ENCODE measurements at places on chromosomes 2 and 18. TPM values are rescaled to one million over a fixed set of nuclear protein-coding genes. Genes with fewer than 3 reads are reported as not detected.

- H3K27me3 ChIP-seq = no peaks in the 10 kb centered on the region
- no peak for DNase-seq
- H3K27ac ChIP-seq = no peak overlapping the region
- H3K4me3 ChIP-seq = no peak overlapping the region
These were observed 68.0 kb upstream of the CRIM1 start for GRCh38 chr2:36287363-36288275.

GRCh38 chr2:239959059-239959971, 65.8 kb downstream of the NDUFA10 start:
- peak; percentile 47 for DNase-seq
- peaks cover 4% of the 10 kb centered on the region for H3K4me1 ChIP-seq
- H3K27ac ChIP-seq = no peak overlapping the region
- H3K27me3 ChIP-seq = no peaks in the 10 kb centered on the region
- no peaks in the 10 kb centered on the region for H3K36me3 ChIP-seq
- H3K4me3 ChIP-seq = no peak overlapping the region

DNA sequence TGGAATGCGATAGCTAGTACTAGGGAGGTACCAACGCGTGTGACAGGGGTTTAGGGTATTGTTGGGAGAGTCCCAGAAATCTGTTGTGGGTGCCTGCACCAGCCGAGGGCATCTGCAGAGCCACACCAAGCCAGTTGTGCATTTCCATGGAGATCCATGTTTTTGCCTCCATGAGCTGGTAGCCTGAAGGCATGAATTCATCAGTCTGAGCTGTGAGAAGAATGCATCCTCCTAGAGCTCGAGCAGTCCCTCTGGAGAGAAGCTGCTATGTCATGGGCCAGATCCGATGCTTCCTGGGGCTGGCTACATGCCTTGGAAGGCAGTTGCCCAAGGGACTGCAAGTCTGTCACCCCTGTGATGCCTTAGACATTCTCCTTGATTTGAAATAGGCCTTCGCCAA, 57.9 kb downstream of the LIPG start:
- H3K36me3 ChIP-seq = no peaks in the 10 kb centered on the region
- DNase-seq = no peak
- no peaks in the 10 kb centered on the region for H3K27me3 ChIP-seq
- H3K4me3 ChIP-seq = no peak overlapping the region
- no peak overlapping the region for H3K27ac ChIP-seq
- H3K4me1 ChIP-seq = peaks cover 5% of the 10 kb centered on the region

DNA sequence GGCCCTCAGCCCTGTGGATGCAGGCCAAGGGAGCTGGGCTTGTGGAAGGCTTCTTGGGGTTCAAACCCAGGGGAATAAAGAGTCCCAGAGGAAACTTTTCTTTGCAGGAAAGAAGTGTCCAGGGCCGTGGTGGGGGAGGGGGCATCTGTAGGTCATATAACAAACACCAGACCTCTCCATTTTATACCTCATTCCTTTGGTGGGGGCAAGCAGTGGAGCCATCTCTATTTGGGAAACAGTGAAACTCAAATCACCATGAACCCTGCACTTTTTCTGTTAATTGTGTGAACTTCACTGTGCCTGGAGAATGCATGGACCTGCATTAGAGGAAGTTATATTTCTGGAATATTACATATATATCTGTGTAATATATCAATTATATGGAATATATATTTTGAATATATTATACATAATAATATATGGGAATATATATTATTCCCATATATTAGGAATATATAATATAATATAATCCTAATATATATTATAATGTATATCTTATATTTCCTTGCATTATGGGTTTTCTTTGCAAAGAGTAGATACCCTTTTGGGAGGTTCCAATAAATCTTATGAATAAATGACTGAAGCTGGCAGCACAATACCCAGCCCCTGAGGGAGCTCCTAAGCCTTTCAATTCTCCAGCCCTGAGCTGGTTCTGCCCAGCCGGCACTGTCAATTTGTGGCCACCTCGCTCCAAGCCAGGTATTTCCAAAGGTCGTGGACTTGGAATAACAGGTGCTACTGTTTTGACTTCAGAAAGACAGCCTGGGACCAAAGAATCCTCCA, 97.7 kb upstream of the PKDCC start:
- DNase-seq = no peak
- peaks cover 3% of the 10 kb centered on the region for H3K4me1 ChIP-seq
- no peaks in the 10 kb centered on the region for H3K27me3 ChIP-seq

DNA sequence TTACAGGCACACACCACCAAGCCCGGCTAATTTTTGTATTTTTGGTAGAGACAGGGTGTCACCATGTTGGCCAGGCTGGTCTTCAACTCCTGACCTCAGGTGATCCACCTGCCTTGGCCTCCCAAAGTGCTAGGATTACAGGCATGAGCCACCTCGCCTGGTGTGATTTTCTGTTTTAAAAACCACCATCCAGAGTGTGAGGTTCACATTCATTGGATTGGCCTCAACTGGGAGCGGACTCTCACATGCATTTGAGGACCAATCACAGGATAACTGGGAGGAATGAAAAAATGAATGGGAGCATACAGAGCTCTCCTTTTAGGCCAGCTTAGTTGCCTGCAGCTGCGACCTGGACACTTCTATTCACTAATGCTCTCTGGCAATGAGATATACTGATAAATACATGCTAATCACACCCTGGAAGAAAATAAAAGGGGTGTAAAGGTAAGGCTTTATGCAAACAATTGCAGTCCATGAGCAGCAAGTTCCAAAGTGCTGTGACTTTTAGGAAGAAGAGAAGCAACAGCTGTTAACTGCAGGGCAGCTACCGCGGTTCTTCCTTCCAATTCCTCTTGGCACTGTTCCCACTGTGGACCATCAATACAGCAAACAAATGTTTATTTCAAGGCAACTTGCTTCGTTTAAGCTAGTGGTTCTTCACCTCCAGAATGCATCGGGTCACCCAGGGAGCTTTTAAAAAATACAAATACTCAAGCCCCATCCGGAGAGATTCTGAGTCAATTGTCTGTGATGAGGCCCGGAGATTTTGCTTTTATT, 49.5 kb upstream of the FZD5 start:
- H3K27ac ChIP-seq = no peak overlapping the region
- peaks cover 6% of the 10 kb centered on the region for H3K4me1 ChIP-seq
- H3K4me3 ChIP-seq = no peak overlapping the region

Gene SPP2
- not detected for total RNA-seq

Gene DNAH6
- total RNA-seq = 0.88 TPM

Gene MPPE1
- total RNA-seq = 19.9 TPM
